ENCODE measurements at places on chromosomes 2 and 18.

GRCh38 chr2:41990688-41991087 is 57.1 kb upstream of the PKDCC start:
- no peak for DNase-seq

DNA sequence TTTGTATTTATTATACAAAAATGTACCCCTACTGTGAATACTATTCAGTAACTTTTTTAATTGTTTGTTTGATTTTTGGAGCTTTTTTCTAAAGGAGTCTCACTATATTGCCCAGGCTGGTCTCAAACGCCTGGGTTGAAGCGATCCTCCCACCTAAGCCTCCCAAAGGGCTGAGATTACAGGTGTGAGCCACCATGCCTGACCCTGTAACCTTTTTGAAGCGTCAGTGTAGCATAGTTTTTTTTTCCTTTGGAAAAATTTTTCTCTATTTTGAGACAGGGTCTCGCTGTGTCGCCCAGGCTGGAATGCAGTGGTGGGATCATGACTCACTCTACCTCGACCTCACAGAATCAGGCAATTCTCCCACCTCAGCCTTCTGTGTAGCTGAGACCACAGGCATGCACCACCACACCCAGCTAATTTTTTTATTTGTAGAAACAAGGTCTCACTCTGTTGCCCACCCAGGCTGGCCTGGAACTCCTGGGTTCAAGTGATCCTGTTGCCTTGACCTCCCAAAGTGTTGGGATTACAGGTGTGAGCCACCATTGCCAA is 2.0 kb downstream of the GMCL1 start:
- no peak for DNase-seq

- DNase-seq, result no peak
Observed at GRCh38 chr2:188410504-188411235, 119.0 kb downstream of the GULP1 start.

GRCh38 chr18:59566533-59566971 is 130.7 kb downstream of the CCBE1 start:
- no peak for DNase-seq

All from Kasumi-1 (cell line).